Activated naive CD4-positive, alpha-beta T cell (primary cell): ENCODE measurements at places on chromosomes 5 and 9.
A peak's percentile ranks its signal among the peaks of the same experiment; 100 is the strongest.

- no peak for DNase-seq
Observed at GRCh38 chr5:92942762-92943161, 638.3 kb downstream of the NR2F1-AS1 start.

- no peak for DNase-seq
Observed at GRCh38 chr5:156396830-156397081, 69.8 kb downstream of the SGCD start.

DNA sequence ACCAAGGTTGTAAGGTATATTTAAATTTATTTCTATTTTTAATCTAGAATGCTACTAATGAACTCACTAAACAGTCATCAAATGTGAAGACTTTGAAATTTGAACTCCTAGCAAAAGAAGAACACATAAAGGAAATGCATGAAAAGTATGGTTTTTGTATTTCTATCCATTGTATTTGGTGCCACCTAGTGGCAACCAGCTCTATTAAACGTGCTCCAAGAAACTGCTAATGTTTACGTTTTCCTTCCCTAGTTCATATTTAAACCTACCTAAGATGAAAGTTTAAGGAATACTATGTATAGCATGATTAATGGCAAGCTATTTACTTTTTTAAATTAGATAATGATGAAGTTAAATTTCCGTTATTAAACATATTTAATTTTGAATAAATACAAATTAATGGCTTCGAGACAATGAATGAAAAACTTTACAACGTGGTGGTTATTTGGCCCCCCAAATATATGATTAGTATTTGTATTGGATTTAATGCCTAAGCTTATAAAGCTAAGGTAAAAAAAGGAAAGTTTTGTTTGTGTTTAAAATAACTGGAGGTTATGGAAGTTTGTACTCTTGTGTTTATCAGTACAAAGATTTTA, 115.9 kb upstream of the SH3GL2 start:
- no peak for DNase-seq

DNA sequence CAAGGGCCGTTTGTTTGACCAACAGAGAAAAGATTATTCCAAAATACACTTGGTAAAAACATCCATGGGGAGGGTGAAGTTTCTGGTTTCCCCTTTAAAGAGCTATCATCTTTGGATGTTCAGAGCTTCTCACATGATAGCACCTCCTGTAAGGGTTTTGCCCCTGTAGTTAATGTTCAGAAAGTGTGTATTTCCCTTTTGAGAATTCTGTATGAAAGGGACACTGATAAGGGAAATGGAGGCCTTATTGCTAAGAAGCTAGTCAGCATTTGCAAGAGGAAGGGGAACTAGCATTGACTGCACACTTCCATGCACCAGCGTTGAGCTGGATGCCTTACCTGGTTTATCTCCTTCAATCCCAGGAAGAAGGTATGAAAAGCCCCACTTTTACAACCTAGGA, 31.5 kb upstream of the C5orf58 start:
- DNase-seq, result no peak

GRCh38 chr5:142087920-142088679, 20.5 kb upstream of the NDFIP1 start:
- DNase-seq, result no peak

GRCh38 chr5:101271416-101271815, 368.3 kb upstream of the ST8SIA4 start:
- DNase-seq, result no peak

GRCh38 chr5:147479444-147479843, 30.4 kb downstream of the DPYSL3 start:
- no peak for DNase-seq

DNA sequence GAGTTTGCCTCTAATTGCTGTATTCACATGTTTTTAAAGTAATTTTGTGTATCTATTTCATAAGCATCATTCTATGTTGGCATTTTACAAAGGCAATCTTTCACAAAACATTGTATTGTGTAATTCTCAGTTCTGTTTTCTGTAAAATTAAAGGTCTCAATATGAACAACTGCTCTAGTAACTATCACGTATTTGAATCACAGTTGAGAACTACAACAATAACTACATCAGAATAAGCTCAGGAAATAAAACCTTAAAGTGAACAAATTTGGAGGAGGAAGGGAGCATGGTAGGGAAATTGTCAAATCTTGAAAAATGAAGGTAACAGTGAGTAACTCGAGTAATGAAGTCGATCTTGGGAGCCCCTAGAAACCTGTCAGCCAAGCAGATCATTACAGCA, 22.5 kb upstream of the CAMK4 start:
- no peak for DNase-seq

- no peak for DNase-seq
Observed at GRCh38 chr5:54146916-54147315, 163.5 kb downstream of the ARL15 start.

DNA sequence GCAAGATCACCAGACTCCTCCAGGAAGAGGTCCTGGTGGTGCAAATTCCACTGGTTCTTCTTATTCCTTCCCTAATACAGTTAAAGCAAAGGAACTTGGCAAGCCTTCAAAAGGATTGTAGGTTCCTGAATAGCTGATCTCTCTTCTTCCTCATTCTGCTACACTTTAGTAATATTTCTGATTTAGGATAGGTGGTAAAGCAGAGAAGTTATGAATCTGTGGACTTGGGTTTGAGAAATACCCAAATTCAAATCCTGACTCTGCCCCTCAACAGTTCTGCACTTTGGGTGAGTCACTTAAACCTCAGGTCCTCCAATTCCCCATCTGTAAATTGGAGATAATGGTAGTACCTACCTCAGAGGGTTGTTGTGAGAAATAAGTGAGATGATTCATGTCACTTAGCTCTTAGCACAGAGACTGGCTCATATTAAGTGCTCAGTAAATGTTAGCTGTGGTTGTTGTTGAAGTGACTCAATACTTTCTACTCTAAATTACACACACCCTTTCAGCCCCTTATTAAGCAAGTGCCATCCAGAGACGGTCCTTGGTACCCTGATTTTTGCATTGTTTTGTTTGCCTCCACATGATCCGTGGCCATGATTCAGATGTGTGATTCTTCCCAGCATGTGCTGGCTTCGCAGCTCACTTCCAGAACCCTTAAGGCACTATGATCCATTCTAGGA, 5.2 kb downstream of the SH3RF2 start:
- no peak for DNase-seq

- no peak for DNase-seq
Observed at GRCh38 chr5:150022158-150022531, 21.6 kb downstream of the HMGXB3 start.

- no peak for DNase-seq
Observed at GRCh38 chr9:8677741-8678140, 878.2 kb upstream of the DMAC1 start.

DNA sequence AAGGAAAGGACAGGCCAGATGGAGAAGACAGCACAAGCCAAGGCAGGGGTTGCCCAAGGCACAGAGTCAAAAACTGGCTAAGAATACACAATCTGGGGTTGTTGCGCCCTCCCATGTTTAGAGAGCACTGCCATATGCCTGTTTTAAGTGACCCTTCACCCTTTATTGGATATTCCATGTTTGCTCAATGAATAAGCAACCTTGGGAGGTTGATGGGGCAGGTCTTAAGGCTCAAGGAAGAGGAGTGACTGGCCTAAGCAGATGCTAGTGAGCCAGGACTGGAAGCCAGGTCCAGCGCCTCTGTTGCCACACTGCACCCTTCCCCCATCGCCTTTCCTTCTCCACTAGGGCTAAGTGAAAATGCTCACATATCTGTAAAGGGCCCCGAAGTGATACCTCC, 6.7 kb downstream of the TXN start:
- DNase-seq, result no peak

DNA sequence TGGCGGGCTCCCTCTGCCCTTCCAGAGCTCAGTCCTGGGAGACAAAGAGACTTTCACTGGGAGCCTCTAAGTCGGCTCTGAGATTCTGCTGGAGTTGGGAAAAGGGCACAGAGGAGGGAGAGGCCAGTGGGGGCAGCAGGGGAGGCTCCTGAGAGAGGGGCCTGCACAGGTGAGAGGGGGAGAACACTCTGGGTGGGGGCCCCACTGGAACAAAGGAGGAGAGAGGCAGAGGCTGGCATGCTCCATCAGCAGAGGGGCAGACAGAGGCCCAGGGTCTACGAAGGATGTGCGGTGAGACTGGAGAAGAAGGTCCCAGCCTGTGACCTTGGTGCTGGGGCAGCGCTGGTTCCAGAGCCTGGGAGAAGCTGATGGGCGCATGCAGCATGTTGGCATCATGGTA, 8.9 kb downstream of the TCF7 start:
- DNase-seq, result no peak

- DNase-seq, result peak; percentile 14
Observed at GRCh38 chr5:179763215-179763945, 30.4 kb upstream of the LTC4S start.

DNA sequence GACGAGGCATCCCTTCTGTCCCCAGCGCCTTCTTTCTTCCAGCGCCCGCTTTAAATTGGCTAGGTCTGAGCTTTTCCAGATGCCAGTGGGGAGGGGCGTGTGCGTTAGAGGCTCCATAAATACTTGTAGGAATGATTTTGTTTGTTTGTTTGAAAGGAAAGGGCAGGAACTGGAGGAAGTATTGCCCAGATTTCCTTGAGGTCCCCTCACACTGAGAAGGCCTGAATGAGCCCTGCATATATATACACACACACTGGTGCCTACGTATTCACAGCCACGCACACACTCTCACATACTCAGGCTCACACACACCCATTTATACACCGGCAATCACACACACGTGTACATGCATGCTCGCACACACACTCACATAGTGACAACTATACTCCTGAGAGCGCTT, 1.0 kb upstream of the SLIT3 start:
- no peak for DNase-seq

DNA sequence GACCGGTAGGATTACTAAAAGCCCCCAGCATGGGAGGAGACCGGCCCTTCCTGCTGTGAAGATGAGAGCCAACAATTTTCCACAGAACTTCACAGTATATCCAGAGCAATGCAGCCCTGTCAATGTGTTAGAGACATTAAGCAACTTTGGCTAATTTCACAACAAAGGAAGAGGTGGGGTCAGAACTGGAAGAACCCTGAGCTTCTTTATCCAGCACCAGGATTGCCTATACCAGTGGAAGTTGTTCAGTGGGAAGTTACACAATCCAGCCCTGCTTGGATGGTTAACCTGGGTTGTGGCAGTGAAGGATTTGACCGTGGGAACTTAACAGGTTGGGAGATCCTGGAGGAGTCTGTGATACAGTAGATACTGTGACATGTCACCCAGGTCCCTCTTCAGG, 197.0 kb downstream of the FBN2 start:
- DNase-seq, result no peak

DNA sequence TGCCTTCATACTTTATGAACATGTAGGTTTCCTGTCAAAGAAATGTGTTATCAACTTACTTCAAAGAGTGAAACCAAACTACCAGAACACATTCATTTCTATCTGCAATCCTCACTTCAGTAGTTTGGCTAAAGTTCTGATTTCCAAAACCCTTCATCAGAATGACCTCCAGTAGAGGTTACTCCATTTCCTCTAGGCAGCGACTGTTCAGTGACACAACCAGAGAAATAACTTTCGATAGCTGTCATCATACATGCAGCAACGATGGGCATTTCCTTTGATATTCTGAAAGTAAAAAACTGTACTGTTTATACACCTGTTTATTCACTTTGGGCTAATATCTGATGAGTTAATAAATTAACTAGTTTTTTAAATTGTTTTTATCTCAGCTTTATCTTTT, 532.5 kb upstream of the IZUMO3 start:
- no peak for DNase-seq

GRCh38 chr9:36401164-36401740, 1.2 kb upstream of the RNF38 start:
- DNase-seq, result peak; percentile 83

DNA sequence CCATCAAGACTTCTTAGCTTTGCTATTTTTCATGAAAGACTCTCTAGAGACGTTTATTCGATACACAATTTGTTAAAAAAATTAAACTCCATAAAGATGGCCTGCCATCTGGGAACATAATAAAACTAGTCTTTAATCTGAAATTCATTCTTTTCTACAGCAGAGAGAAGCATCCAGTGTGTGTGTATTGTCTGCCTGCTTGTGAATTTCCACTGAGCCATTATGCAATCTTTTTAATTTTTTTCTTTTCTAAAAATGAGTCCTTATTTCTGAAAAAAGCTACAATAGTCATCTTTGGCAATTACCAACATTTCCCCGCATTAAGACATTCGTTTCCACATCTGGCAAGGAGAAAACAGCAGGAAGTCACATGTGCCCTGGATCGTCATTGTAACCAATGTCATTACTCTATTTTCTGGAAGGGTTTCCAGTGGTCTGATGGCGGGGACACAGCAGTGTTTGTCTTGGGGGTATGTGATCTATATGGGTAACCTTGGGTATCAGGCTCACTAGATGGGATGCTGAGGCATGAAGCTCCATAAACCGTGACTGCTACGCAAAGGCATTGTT, 263.1 kb downstream of the MSX2 start:
- DNase-seq, result no peak

DNA sequence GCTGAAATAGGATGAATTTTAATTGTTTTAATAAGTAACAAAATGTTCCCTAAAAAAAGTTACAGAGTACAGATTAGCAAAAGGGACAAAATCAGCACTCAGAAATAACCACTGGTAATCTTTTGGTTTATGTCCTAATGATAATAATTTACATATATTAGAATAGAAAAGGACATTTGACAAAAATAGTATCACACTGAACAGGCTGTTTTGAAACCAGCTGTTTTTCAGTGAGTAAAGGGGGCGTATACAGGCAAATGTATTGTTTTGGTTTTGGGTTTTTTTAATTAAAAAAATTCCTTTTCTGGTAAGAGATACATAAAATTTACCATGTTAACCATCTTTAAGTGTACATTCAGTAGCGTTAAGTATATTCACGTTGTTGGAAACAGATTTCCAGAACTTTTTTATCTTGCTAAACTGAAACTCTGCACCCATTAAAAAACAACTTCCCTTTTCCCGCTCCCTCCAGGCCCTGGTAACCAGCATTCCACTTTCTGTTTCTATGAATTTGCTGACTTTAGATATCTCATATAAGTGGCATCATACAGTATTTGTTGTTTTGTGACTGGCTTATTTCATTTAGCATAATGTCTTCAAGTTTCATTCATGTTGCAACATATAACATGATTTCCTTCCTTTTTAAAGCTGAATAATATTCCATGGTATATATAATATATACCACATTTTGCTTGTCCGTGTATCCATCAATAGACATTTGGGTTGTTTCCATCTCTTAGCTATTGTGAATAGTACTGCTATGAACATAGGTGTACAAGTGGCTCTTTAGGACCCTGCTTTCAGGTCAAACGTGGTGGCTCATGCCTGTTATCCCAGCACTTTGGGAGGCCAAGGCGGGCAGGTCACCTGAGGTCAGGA, 20.6 kb upstream of the LARP1 start:
- no peak for DNase-seq

DNA sequence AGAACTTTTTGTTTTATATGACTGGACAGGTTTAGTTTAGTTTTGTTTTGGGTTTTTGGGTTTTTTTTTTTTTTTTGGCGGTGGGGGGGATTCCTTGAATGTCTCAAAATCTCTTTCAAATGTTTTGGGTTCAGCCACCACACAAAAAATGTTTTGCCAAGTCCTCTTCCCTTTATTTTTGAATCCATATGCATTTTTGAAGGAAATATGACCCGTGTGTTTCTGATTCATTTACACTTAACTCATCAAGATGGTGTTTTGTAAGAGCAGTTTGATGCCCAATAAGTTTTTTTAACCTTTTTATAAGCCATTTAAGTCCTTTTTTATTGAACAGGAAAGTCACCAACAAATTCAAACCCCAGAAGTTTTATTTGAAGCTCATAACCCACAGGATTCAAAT, 209.8 kb downstream of the CWC27 start:
- no peak for DNase-seq
